ENCODE measurements at places on chromosomes 3 and 15.

GRCh38 chr3:191136347-191136746 is 62.7 kb upstream of the OSTN start:
- no peak for DNase-seq

DNA sequence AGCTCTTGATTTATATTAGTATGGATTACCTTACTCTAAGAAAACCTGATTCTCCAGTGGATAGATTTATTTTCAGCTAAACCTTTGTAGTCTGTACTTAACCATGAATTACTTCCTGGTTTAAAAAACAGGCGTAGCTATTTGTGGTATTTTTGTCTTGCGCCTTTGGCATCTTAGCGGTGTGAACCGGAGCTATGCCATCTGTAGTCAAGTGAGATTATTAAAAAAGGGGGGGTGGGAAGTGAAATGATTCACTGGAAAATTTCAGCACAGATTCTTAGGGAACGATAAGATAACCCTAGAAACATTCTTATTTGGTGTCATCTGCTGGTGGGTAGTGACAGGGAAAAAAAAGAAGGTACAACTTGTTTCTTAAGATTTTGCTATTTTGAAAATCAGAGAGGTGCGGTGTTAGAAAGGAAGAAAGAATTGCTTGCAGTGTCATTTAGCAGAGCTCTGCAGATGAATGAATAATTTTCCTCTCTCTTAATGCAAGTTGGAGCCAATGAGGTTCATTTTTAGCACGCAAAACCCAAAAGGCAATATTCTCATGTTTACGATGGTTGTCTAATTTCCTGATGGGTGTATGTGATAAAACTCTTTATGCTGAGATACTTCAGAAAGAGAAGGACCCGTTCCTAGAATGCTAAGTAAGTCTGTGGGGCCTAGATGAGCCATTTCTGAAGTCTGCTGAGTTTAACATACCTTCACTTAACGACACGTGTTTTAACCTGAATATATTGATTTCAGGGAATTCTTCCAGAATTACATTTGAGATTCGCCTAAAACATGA is 44.0 kb downstream of the PSMD6 start:
- DNase-seq, result no peak

GRCh38 chr15:32636908-32637567 is 4.5 kb upstream of the SCG5 start:
- no peak for DNase-seq

DNA sequence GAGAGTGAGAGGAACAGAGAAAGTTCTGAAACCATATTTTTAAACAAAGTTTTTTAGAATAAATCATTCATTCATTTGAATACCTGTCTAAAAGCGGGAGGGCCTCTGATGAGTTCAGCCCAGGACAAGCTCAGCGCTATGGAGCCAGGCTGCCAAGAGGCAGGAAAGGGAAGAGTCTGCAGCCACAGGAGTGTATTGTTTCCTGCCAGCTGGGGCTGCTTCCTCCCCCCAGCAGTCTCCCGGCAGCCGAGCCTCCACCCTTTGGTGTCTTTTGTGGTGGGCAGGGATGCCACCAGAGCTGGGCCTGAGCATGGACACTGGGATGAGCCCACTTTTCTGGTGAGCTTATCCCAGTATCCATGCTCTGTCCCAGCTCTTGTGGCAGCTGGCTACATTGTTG is 199.5 kb upstream of the TPRG1 start:
- DNase-seq, result no peak

- DNase-seq, result no peak
Observed at GRCh38 chr15:31020542-31020941, 29.1 kb upstream of the MTMR10 start.

DNA sequence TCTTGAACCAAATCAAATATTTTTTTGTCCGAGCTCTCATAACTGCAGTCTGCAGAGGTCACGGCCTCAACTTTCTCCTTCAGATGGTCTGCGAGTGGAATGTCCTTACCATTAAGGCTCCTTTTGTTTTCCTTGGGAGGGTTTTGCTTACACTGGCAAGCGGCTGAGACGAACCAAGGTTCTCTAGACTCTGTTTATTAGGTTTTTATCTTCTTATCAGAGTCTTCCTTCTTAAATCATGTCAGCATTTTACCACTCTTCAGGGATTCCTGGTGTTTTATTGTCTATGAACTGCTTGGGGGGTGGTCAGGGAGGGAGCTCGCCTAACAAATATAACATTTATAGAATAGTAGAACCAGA is 773.7 kb upstream of the NR2F2 start:
- no peak for DNase-seq

GRCh38 chr3:139930211-139930610 is 4.8 kb upstream of the CLSTN2 start:
- no peak for DNase-seq

DNA sequence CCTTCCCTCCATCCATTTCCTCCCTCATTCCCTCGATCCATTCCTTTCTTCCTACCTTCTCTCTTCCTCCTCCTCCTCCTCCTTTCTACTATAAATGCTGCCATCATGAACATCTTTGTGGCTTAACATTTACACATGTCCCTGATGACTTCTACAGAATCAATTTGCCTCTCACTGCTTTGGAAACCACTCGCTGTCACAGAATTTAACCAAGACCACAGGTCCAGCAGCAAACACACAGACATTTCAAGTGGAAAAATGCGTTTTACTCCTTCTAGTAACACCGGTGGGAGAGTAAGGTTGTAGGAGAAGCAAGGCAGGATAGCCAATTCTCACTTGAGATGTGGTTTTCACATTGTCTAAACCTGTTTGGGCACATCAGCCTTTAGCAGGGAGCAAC is 101.4 kb upstream of the LRIG1 start:
- no peak for DNase-seq

- DNase-seq, result no peak
Observed at GRCh38 chr3:152377184-152377570, 108.4 kb downstream of the MBNL1 start.

DNA sequence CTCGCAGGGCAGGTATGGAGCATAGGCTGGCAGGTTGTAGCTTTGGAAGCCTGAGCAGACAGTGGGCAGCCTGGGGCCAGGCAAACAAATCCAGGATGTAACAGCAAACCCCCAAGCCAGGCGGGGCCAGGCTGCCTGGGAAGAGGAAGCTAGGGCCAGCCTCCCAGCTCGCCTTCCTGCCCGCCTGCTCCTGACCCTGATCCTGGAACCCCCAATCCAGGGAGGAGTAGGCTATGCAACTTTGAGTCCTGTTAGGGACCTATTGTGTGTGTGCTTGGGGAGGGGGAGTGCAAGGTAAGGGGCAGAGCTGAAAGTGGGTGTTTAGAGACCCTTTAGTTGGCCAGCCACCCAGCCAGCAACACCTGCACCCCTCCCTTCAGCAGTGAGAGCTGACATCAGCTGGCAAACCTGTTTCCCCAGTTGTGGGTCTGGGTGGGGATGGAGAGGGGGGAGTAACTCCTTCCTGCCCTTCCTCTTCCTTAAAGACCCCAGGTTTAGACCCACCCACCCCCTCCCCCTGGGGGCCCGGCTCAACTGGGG is 2.5 kb downstream of the NBEAL2 start:
- DNase-seq, result no peak

DNA sequence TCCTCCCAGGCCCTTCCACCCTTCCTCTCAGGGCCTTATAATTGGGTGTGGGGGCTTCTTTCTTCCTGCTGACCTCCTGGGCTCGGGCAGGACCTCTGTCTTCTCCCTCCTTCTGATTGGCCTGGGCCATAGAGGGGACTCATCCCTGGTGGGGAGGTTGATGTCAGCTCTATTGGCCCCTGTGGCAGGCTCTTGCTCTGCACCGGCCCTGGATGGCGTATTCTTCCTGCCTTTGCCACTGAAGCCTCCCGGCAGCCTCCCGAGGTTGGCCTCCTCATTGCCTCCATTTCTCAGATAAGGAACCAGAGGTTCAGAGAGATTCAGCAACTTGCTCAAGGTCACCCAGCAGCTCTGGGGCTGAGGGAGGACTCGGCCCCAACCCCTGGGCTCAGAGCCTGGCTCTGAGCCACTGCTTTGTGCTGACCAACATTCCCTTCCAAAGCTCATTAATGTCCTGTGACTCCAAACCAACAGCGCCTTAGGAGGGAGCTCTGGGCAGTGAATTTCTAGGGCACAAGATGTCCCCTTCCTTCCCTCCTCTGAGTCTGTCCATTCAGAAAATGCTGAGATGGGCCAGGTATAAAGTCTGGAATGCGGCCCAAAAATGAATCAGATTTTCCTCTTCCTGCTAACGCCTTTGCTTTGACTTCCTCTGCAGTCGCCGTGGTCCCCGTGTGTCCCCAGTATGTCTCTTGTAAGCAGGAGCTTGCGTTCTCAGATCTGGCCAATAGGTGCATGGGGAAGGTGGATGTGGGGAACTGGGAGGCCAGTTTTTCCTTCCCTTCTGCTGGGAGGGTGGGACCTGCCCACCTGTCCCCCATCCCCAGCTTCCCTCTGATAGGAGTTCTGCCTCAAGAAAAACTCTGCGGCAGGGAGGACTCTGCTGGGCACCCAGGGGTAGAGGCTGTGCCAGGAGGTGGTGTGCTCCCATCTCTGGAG is 74.2 kb downstream of the HMCES start:
- no peak for DNase-seq

- DNase-seq, result no peak
Observed at GRCh38 chr3:72102112-72102616, 317.2 kb upstream of the PROK2 start.

DNA sequence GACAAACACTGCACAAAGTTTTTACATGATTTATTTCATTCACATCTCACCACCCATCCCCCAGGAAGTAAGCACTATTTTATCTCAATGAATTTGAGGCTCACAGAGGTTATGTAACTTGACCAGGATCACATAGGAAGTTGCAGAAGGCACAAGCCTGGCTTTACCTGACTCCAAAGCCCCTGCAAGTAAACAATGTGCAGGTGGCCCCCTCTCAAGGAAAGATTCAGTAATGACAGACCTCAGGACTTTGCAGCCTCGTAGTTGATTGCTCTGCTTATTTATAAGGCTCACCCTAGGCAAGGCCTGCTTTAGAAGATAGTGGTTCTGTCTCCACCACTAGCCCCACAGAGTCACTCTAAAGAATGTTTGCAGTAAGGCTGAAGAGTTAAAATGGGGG is 79.8 kb upstream of the MDFIC2 start:
- no peak for DNase-seq

- DNase-seq, result no peak
Observed at GRCh38 chr3:158085358-158085757, 20.9 kb downstream of the SHOX2 start.

DNA sequence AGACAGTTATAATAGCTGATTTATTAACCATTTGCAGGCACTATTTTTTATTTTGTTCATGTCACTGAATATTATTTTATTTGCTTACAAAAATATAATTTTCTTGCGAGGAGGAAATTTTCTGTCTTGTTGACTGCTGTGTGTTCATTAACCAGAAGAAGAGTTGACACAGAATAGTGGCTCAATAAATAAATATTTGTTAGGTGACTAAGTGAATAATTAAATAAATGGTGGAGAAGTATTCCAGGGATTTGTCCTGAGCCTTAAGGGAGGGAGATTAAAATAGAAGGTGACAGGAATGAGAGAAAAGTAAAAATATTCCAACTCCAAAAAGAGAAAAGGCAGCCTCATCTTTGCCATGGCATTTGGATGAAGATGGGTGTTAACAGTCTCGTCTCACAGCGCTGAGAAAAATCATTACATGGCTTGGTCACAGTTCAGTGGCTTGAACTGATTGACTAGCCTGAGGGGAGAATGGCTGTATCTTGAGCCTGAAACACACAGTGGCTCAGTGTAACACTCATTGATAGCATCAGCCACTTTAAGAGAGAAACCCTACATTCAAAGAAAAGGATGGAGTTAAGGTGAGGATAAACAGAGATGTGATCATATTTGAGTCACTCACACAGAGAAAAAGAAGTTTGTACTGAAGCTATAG is 449.9 kb upstream of the NAALADL2 start:
- no peak for DNase-seq

DNA sequence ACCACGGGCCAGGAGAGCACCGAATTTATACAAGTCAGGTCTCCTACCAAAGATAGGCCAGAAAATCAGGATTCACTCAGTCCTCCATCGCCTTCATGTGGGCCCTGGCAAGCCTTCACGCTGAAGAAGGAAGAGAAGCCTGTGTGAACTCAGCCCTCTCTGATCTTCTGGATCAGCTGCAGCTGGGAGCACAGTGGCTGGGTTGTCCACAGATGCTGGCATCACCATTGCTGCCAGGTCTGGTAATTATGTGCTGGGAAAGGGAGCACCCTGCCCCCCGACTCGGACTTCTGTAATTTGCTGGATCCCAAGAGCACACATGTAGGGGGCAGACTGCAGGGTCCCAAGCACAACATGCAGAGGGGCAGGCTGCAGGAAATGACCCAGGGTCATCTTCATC is 12.4 kb upstream of the PDE8A start:
- no peak for DNase-seq

DNA sequence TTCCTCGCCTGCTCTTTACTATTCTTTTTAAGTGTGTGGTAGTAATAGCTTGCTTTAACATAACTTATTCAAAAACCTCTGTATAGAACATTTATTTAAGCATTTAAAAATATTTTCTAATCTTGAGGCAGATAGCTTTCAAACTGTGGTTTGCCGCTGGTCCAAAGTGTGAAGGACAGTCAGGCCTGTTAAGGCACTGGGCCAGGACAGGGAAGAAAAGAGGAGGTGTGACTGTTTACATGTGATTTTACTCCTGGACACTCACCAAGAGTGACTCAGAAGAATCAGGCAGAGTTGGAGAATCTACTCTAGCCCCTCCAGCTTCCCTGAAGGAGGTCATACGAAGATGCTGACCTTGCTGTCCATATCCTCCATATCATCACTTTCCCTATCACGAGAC is 44.7 kb downstream of the CEP152 start:
- no peak for DNase-seq

GRCh38 chr15:72358650-72359171 is 17.1 kb downstream of the HEXA start:
- DNase-seq, result no peak

DNA sequence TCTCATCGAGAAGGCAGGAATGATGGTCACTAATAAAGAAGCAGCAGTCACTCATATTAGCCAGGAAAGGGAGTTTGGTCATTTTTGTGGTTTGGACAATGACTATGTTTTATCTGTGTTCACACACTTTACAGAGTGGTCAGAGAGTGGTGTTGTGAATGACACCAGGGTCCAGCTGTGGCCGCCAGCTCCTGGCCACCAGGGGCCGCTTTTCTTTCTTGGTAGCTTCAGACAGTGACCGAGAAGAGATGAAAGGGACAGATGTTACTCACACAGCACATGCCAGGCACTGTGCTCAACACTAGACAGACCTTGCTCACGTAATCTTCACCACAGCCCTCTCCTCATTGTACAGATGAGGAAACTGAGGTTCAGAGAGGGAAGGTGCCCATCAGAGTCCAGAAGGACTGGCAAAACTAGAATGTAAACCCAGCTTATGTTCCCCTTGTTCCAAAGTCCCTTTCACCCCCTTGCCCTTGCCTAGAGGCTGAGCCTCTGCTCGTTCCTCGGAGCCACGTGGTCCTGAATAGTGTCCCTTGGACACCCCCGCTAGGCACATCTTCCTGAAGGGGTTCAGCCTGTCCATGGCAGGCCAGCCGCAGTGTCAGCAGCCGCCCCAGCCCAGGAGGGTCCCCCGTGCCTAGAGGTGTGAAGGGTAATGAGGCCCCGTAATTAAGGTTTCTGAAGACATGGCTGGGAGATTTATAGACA is 55.6 kb downstream of the CYP11A1 start:
- no peak for DNase-seq
